ENCODE measurements at places on chromosomes 2 and 18. TPM values are rescaled to one million over a fixed set of nuclear protein-coding genes. Genes with fewer than 3 reads are reported as not detected.

GRCh38 chr2:9990736-9991135 is 39.2 kb downstream of the GRHL1 start:
- no peak for DNase-seq

- DNase-seq, result no peak
Observed at GRCh38 chr2:73072129-73072395, 550 bp upstream of the SFXN5 start.

GRCh38 chr2:163919717-163920116 is 183.9 kb upstream of the FIGN start:
- no peak for DNase-seq

Gene ZC3H8
- total RNA-seq, result 3.7 TPM

Gene SLC9A4
- 0.40 TPM for total RNA-seq
